Nephron progenitor cell (in vitro differentiated cells): ENCODE measurements at places on chromosomes 16 and 17.

DNA sequence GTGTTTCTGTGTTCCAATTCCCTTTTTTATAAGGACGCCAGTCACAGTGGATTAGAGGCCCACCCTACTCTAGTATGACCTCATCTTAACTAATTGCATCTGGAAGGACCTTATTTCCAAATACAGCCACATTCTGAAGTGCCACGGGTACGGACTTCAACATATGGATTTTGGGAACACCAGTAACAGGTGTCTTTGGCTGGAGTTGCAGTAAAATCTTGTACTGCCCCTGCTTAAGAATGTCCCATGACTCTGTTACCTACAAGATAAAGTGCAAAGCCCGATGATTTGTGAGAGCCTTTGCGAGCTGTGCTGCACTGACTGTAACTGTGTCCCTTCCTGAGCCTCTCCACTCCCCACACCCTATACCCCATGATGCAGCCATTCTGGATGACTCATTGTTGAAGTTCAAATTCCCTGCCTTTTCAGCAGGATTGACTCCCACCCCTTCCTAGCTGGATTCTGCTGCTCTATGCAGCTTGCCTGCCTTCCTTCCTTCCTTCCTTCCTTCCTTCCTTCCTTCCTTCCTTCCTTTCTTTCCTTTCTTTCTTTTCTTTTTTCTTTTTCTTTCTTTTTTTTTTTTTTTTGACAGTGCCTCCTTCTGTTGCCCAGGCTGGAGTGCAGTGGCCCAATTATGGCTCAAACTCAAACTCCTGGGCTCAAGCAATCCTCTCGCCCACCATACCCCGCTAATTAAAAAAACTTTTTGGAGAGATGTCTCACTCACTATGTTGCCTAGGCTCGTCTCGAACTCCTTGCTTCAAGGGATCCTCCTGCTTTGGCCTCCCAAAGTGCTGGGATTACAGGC lies 2.1 kb downstream of the HCRT start:
- no peak for DNase-seq

GRCh38 chr17:35766903-35767510 lies 6.3 kb downstream of the C17orf50 start:
- no peak for DNase-seq

- DNase-seq: no peak
Observed at GRCh38 chr16:27199736-27200135, 3.6 kb upstream of the KDM8 start.

DNA sequence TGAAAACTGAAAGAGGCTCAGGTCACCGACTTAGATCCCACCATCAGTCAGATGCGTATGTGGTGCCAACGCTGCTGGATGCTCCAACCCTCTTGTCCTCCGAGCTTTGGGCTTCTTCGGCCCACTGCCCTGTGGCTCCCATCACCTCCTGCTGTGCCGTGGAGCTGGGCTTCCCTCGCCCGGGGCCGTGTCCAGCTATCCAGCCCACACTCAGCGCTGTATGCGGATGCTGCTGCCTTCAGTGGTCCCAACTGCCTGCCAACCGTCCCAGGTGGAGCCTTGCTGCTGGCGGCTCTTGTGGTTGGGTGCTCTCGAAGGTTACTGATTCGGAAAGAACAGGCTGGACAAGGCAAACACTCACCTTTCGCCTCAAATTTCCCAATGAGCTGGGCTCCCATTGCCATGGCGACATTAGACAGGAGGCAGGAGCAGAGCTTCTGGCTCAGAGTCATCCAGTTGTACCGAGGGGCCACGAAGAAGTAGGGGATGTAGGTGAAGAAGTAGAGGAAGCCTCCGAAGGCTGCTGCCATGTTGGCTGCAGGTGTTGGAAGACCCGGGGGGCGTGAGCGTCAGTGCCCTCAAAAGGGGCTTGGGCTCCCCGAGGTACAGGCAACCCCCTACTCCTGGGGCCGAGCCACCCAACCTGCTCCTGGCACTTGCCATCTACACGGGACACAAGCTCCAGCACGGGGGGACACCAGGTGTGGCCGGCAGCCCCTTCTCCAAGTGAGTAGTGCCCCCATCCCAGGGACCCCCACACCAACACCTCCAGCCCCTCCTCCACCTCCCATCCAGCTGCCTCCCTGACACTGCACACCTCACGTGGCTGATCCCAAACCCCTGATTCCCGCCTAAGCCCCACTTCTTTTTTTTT lies 32.2 kb downstream of the ABCA3 start:
- no peak for DNase-seq

- no peak for DNase-seq
Observed at GRCh38 chr16:371515-372301, 1.4 kb upstream of the MRPL28 start.

GRCh38 chr16:82263521-82264143 lies 93.6 kb upstream of the MPHOSPH6 start:
- peak; percentile 65 for DNase-seq

- no peak for DNase-seq
Observed at GRCh38 chr16:83455716-83456115, 352.1 kb upstream of the HSBP1 start.

DNA sequence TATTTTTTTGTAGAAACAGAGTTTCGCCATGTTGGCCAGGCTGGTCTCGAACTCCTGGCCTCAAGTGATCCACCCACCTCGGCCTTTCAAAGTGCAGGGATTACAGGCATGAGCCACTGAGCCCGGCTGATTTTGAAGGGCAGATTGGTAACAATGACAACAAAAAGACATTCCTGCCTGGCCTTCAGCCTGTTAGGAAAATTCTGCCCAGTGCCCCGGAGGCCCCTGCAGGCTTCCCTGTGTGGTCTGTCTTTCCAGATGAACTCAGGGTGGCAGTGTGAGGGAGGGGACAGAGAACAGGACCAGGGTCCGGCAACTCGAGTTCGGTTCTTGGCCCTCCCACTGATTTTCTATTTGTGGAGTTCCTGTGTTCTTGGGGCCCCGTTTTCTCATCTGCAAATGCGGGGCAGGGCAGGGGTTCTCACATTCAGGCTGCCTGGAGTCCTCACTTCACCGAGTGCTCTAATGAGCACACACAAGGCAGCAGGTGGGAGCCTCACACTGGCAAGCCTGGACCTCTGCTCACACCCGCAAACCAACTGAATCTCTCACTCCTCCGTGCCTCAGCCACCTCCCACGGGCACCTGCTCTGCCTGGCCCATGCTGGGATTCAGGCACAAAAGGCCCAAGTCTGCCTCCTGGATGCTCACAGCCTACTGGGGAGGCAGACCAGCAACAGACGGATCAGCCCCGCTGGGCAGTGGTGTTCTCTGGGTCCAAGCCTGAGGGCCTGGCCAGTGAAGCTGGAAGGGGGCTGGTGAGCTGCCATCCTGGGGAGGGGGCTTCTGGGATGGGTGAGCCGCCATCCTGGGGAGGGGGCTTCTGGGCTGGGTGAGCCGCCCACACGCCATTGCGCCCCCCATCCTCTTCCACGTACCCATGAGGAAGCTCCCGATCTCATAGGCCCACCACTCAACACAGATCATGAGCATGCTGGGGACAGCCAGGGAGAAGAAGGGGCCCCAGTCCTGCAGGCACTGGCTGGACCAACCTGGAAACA lies 10.3 kb downstream of the SLC47A2 start:
- DNase-seq: no peak

- no peak for DNase-seq
Observed at GRCh38 chr17:59561042-59561441, 4.4 kb upstream of the DHX40 start.

GRCh38 chr16:65323655-65324237 lies 201.9 kb upstream of the CDH11 start:
- DNase-seq: no peak

GRCh38 chr17:35006345-35006744 lies 26.0 kb downstream of the LIG3 start:
- DNase-seq: no peak

- no peak for DNase-seq
Observed at GRCh38 chr16:97822-98221, 19.8 kb downstream of the MPG start.

GRCh38 chr16:89785523-89786155 lies 30.8 kb downstream of the FANCA start:
- no peak for DNase-seq

DNA sequence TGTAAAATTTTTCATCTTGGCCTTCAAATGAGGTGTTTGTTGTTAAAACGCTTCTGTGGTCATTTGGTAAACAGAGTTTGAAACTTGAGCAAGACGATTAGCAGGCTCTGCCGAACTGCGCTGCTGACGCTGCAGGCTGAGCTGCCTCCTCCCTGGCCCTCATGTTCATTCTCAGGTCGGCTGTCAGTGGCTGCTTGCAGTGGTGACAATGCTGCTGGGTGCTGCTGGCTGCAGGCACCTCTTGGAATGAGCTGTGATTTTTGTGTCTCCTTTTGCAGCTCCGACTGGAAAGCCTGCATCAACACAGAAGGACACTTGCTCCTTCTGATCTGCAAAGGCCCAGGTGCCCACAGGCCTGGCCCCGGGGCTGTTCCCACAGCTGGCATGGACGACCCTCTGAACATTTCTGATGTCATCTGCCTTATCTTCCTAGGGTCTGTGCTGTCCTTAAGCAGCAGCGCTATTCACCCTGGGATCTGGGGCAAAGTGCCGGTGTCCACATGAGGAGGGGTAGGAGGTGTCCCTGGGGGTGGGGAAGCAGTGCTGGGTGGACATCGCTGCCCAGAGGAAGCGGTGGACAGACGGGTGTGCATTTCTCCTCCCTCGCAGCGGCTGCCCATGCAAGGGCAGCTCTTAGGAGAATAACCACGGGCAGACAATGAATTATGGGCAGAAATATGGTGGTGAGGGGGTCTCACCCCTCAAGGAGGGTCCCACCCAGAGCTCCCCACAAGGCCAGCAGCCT lies 23.1 kb upstream of the OSGIN1 start:
- no peak for DNase-seq

- no peak for DNase-seq
Observed at GRCh38 chr17:705011-705410, 9.6 kb downstream of the VPS53 start.

GRCh38 chr17:19744492-19744891 lies 3.6 kb downstream of the ALDH3A1 start:
- no peak for DNase-seq

- DNase-seq: no peak
Observed at GRCh38 chr17:74453665-74454196, 12.7 kb upstream of the CD300A start.

DNA sequence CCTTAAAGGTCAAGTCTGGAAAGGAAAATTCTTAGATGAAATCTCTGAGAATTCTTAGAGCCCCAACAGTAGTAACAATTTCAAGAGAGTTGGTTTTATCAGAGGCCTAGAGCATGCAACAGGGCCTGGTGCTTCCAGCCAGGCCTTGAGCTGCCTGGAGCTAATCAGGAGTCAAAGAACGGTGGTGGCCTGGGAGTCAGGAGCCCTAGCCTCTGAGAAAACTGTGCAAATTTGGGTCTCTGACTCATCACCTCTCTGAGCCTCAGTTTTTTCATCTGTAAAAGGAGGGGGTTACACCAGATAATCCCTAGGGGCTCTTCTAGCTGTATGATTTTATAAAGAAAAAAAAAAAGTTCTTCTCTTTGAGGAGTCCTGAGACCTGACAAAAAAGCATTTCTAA lies 227.3 kb upstream of the RPL38 start:
- DNase-seq: no peak

GRCh38 chr16:2827374-2827791 lies 2.7 kb upstream of the ZG16B start:
- no peak for DNase-seq

DNA sequence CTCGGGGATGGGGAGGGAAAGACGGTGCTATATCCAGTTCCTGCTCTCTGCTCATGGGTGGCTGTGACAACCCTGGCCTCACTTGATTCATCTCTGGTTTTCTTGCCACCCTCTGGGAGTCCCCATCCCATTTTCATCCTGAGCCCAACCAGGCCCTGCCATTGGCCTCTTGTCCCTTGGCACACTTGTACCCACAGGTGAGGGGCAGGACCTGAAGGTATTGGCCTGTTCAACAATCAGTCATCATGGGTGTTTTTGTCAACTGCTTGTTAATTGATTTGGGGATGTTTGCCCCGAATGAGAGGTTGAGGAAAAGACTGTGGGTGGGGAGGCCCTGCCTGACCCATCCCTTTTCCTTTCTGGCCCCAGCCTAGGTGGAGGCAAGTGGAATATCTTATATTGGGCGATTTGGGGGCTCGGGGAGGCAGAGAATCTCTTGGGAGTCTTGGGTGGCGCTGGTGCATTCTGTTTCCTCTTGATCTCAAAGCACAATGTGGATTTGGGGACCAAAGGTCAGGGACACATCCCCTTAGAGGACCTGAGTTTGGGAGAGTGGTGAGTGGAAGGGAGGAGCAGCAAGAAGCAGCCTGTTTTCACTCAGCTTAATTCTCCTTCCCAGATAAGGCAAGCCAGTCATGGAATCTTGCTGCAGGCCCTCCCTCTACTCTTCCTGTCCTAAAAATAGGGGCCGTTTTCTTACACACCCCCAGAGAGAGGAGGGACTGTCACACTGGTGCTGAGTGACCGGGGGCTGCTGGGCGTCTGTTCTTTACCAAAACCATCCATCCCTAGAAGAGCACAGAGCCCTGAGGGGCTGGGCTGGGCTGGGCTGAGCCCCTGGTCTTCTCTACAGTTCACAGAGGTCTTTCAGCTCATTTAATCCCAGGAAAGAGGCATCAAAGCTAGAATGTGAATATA lies 4.8 kb upstream of the LASP1NB start:
- DNase-seq: no peak

- DNase-seq: no peak
Observed at GRCh38 chr16:57910696-57911095, 60.2 kb downstream of the CNGB1 start.

- DNase-seq: peak; percentile 69
Observed at GRCh38 chr17:74749279-74750038, 1.0 kb downstream of the NHERF1 start.
